ENCODE measurements at places on chromosomes 12 and 14.

GRCh38 chr12:63949902-63950301, 105.4 kb downstream of the SRGAP1 start:
- DNase-seq = no peak

- DNase-seq = no peak
These were observed 99.2 kb downstream of the SLC15A4 start for GRCh38 chr12:128724468-128725046.

GRCh38 chr14:92560106-92560865, 46.7 kb downstream of the RIN3 start:
- no peak for DNase-seq

- DNase-seq = no peak
These were observed 63.2 kb downstream of the ATP2B1 start for GRCh38 chr12:89645434-89645833.

DNA sequence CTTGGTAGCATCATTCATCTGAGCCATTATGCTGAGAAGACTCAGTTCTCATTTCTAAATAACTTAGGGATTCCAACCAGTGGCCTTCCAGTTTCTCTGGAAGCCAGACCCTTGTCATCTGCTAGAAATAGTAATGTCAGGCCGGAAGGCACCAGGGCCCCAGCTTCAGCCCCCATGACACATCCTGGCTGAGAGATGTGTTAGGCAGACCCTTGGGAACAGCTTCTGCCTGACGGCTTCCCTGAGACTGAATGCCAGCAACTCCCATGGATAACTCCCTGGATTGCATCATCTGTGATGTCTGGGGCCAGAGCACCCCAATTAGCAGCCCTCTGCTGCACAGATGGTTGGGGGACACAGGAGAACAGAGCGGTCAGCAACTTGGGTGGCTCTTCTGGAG, 583.5 kb upstream of the TBX3 start:
- no peak for DNase-seq

- DNase-seq = no peak
These were observed 178.0 kb downstream of the FOXN3 start for GRCh38 chr14:89239023-89239422.

- DNase-seq = no peak
These were observed 782.1 kb upstream of the TBX3 start for GRCh38 chr12:115466076-115466475.

GRCh38 chr14:65019944-65020566, 33.4 kb downstream of the FNTB start:
- DNase-seq = no peak

DNA sequence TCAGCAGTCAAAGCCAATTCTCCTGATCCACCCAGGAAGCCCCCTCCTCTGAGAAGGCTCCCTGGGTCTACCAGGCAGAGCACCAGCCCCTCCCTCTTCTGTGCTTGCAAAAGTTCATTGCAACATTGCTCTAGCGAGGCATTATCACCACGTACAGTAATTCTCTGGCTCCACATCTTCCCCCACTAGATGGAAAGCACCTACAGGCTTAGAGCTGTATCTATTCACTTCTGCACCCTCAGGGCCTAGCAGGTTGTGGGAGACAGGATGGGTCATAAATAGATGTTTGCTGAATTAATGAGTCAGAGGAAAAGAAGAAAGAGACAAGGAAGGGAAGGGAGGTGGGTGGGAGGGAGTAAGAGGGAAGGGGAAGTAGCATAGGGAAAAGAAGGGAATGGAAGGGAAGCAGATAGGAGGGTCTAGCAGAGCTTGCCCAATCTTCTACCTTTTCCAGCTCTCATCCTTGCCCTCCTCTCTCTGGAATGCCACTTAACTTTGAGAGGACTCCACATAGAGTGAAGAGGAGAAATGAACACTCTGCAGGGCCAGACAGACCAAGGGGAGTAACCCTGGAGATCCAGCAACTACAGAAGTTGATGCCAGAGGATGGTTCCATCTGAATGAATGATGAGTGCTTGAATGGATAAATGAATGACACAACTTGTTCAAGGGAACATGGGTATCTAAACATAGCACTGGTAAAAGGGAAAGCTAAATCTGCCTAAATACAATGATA, 42.0 kb upstream of the NT5DC3 start:
- no peak for DNase-seq

DNA sequence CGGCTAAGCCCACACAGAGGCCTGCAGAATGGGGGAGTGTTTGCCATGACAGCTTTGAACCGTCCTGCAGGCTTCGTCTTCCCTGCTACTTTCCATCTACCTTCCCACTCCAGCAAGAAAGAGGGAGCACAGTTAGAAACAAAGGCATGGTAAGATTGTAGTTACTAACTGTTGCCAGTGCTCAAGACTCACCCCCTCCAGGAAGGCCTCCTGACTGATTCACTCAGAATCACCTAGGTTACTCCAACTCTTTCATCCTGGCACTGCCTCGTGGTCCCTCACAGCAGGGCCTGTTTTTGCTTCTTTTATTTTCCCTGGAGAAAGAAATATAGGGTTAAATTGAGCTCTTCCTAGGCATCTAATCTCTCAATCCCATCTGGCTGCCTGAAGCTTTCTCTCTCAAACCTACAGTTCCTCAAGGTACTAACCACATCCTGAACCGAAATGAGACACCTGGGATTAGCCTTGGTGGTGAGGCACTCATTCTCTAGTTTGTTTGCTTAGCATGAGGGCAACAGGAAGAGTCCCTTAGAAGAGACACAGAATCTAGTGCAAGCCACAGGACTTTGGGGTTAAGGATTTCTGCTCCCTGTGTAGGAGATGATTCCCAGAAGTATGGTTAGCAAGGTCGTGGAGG, 7.8 kb downstream of the GALNT6 start:
- no peak for DNase-seq

DNA sequence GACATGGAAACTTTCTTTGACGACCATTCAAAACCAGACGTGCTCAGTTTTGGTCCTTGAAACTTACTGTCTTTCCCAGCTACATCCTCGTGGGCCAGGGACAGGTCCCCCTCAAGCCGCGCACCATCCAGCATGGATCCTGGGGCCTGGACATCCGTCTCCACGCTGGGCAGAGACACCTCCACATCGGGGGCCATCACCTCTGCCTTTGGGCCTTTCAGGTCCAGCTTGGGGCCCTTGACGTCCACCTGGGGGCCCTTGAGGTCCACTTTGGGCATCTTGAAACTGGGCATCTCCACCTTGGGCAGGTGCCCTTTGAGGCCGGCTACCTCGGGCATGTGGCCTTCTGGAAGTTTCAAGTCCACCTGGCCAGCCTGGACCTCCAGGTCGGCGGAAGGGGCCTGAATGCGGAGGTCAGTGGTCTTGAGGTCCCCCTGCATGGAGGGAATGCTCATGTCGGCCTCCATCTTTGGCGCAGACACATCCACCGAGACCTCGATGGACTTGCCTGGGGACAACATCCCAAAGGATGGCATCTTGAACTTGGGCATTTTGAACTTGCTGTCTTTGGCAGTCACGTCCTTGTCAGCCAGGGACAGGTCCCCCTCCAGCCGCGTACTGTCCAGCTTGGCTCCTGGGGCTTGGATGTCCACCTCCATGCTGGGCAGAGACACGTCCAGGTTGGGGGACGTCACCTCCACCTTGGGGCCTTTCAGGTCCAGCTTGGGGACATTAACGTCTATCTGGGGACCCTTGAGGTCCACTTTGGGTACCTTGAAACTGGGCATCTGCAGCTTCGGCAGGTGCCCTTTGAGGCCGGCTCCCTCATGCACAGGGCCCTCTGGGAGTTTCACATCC, 17.1 kb downstream of the PLD4 start:
- no peak for DNase-seq

GRCh38 chr12:98559666-98560065, 33.8 kb upstream of the SLC25A3 start:
- no peak for DNase-seq

All from stimulated activated CD8-positive, alpha-beta memory T cell treated with anti-CD3 and anti-CD28 coated beads, Interleukin-4, amount 100 ng/mL, for 1 hour (primary cell).